ENCODE measurements at places on chromosomes 7 and 10.

GRCh38 chr7:105759670-105760550 is 116.5 kb downstream of the ATXN7L1 start:
- no peak for DNase-seq

GRCh38 chr7:500521-501420 is 18.9 kb downstream of the PDGFA start:
- no peak for DNase-seq

DNA sequence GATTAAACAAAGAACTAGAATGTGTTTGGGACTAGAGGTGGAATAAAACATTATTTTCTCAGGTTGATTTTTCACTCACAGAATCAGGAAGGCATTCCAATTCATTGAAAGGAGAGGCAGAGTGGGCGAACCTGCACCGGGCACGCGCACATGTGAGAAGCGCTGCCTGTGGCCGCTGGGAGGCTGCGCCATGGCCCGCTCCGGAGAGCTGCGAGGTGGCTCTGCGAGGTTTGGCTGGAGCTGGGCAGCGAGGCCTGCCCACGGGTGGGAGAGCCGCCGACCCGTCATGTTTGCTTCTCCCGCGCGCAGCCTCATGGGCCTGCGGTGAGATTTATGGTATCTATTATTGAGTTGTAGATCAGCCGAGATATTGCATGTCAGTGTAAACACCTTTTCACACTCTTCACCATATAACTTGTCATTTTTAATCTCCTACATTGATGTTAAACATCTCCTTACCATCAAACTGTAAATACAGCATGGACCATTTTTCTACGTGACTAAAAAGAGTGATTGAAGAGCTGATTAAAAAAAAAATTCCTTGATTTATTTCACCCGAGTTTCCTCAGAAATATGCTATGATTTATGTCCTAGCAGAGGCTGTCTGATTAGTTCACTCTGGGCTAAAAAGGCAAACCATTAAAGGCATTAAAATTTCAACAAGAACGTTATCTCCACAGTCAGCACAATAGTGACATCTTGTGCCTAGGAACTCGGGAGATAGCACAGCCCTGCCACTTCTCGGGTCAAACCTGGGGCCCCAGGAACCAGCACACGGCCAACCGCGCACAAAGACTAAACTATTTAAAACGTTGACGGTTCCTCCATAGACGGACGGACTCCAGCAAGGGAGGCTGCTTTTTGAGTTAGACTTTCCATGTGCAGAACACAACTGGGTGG is 96.6 kb upstream of the RNF32 start:
- no peak for DNase-seq

DNA sequence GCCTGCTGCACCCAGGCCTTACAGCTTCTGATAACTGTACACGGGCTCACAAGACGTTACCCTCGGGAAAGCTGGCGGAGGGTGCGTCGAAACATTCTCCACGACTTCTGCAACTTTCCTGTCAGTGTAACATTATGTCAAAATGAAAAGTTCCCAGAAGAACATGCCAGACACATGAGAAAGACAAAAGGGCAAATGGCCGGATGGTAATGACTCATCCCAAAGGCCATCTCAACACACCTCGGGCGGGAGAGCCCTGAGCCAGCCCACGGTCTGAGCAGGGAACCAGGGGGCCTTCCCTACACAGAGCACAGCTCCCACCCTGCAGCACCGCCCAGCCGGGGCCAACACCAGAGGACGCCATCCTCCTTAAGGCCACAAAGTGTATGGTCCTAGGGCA is 118.7 kb downstream of the MAD1L1 start:
- no peak for DNase-seq

- DNase-seq: no peak
Observed at GRCh38 chr7:30531286-30531685, 26.7 kb upstream of the GGCT start.

- no peak for DNase-seq
Observed at GRCh38 chr10:98568551-98568950, 121.8 kb upstream of the HPS1 start.

DNA sequence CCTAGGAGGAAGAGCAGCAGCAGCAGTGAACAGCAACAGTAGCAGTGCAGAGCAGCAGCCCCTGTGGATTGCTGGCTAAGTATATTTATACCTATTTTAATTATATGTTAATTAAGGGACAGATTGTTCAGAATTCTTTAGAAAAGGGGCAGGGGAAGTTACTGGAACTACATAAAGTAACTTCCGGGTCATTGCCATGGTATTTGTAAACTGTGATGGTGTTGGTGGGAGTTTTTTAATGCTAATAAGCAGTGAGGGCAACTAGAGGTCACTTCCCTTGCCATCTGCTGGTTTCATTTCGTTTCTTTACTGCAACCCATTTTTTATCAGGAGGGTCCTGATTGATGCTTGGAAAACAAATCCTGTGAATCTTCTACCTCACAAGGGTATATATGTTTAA is 229.8 kb upstream of the PODXL start:
- no peak for DNase-seq

- no peak for DNase-seq
Observed at GRCh38 chr10:131983780-131984179, 2.1 kb upstream of the BNIP3 start.

DNA sequence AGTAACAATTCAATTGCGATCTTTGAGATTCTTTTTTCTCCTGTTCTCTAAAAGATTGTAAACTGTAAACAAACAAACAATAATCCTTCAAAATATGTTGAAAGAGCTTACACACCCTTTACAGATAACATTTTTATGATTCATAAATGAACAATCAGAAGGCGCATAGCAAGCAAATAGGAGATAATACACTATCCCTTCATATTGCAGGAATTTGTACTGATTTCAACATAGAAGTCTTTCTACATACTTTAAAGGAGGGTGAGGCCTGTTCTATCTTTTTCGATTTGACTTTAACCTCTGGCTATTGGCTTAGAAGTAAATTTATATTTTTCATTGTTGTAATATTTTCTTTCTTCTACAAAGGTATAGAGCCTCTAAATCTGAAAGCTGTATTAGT is 57.2 kb downstream of the TFEC start:
- no peak for DNase-seq

DNA sequence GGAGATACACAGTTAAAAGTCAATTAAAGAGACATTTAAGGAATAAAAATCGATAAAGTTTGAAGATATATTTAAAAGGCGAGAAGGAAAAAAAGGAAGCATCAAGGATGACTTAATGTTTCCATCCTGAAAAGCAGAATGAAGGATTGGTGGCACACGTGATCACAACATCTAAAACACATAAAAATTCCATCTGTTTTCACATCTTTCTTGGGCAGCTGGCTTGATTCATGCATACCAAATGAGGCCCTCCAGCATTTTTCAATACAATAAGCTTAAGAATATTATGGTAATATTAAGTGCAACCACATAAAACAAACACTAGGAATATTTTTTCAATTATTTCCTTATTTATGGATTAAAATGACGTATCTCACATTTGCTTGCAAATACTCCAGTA is 112.6 kb downstream of the TPK1 start:
- DNase-seq: no peak

- DNase-seq: no peak
Observed at GRCh38 chr7:114095885-114096284, 177.1 kb upstream of the PPP1R3A start.

GRCh38 chr10:88676283-88677060 is 12.2 kb downstream of the LIPF start:
- no peak for DNase-seq

DNA sequence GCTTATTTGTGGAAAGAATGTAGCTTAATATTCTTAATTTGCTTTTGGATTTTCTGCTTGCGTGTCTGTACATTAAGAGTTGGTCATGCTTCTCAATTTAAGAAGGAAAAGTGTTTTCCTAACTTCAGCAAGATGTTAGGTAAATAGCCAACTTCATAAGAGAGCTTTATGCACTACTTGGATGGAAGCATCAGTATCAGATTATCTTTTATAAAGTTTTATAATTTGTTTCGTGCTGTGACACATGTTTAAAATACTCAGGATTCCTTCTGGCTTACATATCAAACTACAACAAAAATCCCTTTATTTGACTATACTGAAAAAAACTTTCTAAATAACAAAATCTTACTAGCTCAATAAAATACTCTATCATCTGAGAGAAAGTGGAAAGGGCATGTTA is 34.8 kb upstream of the AGR2 start:
- DNase-seq: no peak

- no peak for DNase-seq
Observed at GRCh38 chr10:92010047-92010735, 86.6 kb downstream of the BTAF1 start.

DNA sequence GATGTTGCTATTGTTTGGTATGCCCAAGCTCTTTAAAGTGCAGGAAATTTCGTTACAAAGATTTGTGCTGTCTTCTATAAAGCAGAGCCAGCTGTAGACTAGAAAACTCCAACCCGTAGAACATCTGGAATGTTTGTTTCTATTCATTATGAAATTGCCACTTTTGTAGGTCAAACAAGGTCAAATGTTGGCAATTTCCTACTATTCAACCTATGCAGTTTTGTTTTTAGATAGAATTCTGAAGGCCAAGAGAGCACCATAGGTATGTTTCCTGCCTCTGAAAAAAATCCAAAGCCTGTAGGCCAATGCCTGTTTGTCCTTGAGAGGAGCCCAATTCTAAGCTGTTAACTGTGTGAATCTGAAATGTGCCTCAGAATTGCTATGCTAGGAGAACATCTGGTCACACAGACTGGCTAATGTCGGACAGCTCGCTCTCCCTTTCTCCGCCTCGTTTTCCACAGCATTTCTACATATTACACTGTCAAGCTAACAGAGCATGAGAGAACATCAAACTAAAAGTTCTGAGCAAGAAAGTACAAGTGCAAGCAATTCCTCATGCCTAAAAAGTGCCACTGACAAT is 267.2 kb upstream of the LRGUK start:
- no peak for DNase-seq

DNA sequence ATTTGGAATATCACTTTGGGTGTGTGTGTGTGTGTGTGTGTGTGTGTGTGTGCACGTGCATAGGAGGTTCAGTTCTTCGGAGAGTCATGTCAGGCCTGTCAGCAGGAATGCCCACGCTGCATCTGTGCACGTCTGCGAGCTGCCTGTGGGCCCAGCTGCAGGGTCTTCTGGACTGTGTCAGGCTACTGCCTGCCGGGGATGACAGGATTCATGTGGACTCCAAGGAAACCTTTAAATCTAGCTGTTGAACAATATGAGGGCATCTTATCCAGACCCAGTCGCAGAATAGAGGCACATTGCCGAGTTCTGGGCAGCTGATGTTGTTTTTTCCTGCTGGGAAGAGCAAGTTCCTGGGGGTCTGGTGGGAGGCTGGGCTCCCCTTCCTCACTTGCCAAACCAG is 19.0 kb downstream of the AQP1 start:
- DNase-seq: no peak

GRCh38 chr10:7886056-7886455 is 67.8 kb downstream of the TAF3 start:
- DNase-seq: no peak

DNA sequence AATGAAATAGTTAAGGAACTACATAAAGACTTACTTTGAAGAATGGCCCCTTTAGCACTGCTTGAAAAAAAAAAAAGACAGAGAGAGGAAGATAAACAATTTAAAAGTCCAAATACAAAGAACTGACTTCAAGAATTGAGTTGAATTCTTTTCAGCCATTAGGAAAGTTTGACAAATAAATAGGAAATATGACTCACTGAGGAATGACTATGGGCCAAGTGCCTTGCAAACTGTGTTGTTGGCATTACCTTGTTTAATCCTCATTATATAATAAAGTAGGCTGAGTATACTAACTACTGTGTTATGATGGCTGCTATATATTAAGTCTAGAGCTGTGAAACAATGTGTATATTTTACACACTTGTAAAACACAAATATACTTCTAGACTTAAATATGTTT is 151.1 kb downstream of the ELMO1 start:
- no peak for DNase-seq

GRCh38 chr10:96768136-96768535 is 47.8 kb upstream of the PIK3AP1 start:
- DNase-seq: no peak

- DNase-seq: no peak
Observed at GRCh38 chr10:13803566-13804554, 217.1 kb downstream of the PRPF18 start.

- DNase-seq: no peak
Observed at GRCh38 chr7:83153419-83153818, 9.3 kb downstream of the PCLO start.

GRCh38 chr7:139776486-139777132 is 1.2 kb downstream of the HIPK2 start:
- no peak for DNase-seq

GRCh38 chr10:78904196-78904595 is 164.6 kb upstream of the ZMIZ1 start:
- DNase-seq: no peak

GRCh38 chr7:139054101-139054500 is 18.3 kb upstream of the ZC3HAV1L start:
- no peak for DNase-seq

GRCh38 chr10:129845111-129845753 is 118.8 kb downstream of the EBF3 start:
- no peak for DNase-seq

DNA sequence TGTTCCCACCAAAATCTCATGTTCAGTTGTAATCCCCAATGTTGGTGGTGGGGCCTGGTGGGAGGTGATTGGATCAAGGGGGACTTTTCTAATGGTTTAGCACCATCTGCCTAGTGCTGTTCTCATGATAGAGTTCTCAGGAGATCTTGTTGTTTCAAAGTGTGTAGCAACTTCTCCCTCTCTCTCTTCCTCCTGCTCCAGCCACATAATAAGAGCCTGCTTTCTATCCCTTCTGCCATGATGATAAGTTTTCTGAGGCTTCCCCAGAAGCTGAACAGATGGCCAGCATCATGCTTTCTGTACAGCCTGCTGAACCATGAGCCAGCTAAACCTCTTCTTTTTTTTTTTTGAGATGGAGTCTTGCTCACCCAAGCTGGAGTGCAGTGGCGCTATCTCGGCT is 910.6 kb downstream of the KCNMA1 start:
- DNase-seq: no peak

DNA sequence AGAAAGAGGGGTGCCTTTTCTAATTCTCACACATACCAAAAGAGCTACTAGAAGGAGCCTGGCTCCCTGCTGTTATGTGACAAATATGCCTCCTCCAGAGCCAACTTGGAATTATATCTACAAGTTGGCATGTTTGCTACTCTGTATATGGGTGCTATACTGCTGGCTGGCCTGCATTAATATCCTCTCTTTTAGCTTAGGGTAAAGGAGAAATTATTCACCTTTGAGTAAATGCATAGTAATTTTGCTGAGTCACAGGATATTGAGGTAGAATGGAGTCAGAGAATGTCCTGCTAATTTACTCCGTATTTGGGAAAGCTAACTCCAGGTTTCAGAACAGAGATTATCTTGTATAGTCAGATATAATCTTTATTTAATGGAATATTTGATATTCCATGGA is 24.2 kb upstream of the LIPN start:
- no peak for DNase-seq

GRCh38 chr7:131061158-131061557 is 266.5 kb upstream of the MKLN1 start:
- no peak for DNase-seq

GRCh38 chr10:22693860-22694259 is 20.5 kb downstream of the PIP4K2A start:
- no peak for DNase-seq

- no peak for DNase-seq
Observed at GRCh38 chr7:149733924-149734790, 39.2 kb downstream of the ZNF467 start.
